ENCODE measurements at places on chromosomes 12 and 14.

GRCh38 chr14:22737052-22737451 is 29.4 kb upstream of the OXA1L start:
- DNase-seq = no peak

- DNase-seq = no peak
These were observed 39.9 kb downstream of the TMTC1 start for GRCh38 chr12:29743801-29744200.

DNA sequence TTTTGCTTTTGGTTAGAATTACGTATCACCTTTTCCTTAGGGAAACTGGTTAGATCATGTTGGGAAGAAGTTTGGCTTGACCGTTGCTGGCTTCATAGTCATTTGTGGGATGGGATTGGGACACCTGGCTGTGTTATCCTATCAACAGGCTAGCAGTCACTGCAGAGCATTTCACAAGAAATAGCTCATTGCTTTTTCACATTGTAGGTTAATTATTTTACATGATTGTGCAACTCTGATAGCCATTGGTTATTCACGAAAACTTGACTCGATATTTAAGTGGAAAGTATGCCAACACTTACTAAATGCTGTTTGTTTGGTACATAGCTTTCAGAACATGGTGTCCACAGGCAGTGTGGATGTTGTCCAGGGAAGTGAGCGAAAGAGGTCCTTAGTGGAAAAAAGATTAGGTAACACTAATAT is 89.4 kb downstream of the NKX2-1 start:
- no peak for DNase-seq

- DNase-seq = no peak
These were observed 18.6 kb upstream of the RIN3 start for GRCh38 chr14:92495027-92495426.

DNA sequence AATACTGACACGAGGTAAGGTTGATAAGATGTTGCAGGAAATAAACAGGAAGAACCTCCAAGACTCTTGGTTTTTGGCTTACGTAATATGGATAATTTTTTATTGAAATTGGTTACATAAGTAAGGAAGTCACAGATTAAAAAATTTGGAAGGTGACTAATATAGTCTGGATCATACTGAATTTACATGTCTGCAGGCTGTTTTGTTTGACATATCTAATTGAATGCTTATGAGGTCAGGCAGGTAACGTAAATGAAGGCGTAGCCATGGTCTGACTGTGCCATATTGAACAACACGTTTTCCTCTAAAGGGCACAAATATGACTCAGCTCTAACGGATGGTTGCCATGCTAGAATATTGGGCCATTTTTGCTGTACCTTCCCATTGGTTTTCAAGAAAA is 648.1 kb upstream of the NOVA1 start:
- DNase-seq = no peak

- DNase-seq = no peak
These were observed 82.6 kb downstream of the TAOK3 start for GRCh38 chr12:118290130-118290529.

DNA sequence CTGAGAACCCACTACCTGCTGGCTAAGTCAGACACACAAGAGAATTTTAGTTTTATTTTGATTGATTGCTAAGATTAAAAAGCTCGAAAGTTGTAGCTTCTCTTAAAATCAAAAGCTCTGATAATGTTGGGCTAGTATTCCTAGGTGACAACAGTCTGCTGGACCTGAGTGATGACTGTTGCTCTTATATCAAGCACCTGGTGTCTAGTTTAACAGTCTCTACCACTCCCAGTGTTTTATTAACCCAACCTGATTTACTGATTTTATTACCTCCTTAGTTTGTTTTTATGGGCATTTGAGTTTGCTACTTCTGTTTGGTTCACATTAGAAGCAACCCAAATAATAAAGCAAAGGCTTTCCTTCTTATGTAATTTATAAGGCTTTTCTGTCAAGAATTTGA is 41.8 kb downstream of the ATP6V1D start:
- DNase-seq = no peak

- no peak for DNase-seq
These were observed 339 bp downstream of the EDDM3B start for GRCh38 chr14:20768593-20768892.

GRCh38 chr14:45072126-45072525 is 11.8 kb upstream of the PRPF39 start:
- no peak for DNase-seq

DNA sequence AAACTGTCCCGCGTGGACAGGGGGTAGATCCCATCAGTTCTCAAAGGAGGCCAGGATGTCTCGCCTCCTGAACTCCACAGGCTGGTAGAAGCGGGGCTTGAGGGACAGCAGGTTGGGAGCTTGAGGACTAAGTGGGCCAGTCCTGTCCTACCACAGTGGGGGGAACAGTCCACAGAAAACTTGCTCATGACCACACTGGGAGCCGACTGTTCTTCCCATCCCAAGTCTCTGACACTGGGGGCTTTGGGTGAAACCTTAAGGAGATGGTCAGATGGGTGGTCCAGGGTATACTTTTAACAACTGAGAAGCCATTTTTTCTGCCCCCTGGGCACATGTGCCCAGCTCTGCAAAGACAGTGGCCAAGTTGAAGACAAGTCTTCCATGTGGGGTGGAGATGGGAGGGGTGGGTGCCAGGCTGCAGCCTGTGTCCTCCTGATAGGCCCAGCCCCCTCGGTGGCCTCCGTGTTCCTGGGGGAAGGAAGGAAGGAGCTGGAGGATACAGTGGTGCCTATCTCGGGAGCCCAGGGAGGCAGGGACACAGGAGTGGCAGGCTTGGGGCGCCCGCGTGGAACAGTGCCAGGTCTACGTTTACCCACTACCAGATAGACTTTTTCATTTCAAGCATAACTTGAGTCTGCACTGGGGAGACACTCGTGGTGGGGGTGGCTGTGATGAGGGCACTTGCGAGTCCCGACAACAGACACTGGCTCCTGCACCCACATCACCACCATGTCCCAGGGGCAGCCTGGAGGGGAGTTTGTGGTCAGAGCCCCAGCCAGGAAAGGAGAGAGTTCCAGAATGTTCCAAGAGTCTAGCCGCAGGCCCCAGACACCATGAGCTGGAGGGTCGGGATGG is 14.7 kb downstream of the RHOF start:
- no peak for DNase-seq

GRCh38 chr12:122856999-122857671 is 21.9 kb downstream of the HIP1R start:
- no peak for DNase-seq

DNA sequence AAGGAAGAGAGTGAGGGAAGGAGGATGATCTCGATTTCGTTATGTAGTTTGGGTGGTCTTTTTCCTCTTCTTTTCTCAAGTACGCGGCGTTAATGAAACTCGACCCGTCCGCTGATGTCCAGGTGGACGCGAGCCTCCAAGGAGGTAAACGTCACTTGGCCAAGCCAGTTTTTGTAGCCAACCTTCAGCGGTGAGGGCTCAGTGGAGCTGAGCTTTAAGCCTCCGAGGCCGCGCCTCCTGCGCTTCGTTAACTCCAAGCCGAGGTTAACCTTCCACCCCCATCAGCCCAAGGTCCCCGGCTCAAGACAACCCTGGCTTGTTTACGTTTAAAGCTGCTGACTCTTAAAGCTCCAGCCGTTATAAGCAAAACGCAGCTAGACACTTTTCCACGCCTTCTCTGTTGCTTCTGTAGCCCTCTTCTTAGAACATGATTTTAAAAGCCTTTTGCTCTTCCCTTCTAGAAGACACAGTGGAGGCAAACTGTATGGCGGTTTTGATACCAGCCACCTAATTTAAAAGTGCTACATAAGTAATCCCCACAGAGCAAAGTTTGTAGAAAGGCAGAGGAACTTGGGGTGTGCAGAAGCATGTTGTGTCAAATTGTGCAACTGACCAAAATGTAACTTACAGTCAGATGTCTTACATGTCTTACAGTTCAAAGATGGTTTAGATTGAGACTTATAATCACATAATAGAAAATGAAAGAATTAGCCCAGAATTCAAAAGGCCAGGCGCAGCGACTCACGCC is 923 bp upstream of the ITPR2 start:
- peak; percentile 6 for DNase-seq

DNA sequence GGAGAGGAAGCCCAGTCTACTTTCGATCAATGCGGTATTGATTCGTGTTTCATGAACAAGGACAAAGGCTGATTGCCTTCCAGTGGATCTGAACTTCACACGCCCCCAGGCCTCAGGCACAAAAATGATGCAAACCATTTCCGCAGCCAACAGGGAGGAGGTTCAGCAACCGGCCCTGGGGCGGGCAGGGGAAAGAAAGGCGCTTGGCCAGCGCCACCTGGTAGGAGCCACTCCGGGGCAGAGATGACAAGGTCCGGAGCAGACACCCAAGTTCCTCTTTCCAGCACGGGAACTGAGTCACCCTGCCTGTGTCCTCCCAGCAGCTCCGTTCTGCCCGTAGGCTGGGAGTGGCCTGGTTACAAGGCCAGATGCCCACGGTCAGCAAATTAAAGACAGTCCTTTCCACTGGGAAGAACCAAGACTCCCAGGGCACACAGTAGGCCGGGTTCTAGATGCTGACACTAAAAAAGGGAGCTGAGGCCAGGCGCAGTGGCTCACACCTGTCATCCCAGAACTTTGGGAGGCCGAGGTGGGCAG is 136.3 kb downstream of the SCARB1 start:
- DNase-seq = no peak

- no peak for DNase-seq
These were observed 583 bp upstream of the SDR39U1 start for GRCh38 chr14:24443053-24443665.

GRCh38 chr12:120317224-120318105 is 10.1 kb downstream of the PLA2G1B start:
- DNase-seq = peak; percentile 100

DNA sequence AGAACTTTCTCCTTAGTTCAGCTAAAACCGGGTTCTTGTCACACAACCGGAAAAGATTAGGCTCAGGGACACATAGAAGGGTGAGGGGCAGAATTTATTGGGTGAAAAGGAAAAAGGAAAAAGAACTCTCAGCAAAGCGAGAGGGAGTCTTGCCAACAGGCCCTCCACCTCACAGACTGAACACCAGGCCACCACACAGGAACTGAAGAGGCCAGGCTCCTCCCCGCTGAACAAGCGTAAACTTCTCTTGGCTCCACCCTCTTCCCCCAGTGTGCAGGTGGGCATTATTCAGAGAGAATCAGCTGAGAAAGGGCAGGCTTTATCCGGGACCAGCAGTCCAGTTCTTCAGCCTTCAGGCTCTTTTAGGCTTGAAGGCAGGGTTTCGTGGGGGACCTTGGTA is 125.6 kb upstream of the FGD4 start:
- DNase-seq = no peak

DNA sequence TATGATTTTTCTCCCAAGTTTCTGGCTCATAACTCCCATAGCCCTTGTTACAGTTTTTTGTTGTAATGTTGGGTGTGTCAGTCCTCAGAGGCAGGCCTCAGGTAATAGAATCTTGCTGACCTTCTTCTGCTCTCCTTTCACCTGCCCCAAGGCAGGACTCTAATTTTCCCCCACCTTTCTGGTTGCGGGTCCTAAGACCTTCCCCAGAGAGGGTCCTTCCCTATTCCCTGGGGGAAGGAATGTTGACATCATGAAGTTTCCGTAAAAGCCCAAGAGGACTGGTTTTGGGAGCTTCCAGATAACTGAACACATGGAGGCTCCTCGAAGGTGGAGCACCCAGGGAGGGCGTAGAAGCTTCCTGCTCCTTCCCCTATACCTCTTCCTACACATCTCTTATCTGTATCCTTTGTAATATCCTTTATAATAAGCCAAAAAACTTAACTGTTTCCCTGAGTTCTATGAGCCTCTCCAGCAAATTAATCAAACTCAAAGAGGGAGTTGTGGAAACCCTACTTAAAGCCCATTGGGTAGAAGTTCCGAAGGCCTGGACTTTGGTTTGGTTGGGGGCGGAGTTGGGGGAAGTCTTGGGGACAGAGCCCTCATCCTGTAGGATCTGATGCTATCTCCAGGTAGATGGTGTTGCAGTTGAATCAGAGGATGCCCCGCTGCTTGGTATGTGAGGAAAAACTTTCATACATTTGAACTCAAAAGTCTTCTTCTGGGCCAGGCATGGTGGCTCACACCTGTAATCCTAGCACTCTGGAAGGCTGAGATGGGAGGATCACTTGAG is 9.0 kb upstream of the TMED10 start:
- DNase-seq = no peak

DNA sequence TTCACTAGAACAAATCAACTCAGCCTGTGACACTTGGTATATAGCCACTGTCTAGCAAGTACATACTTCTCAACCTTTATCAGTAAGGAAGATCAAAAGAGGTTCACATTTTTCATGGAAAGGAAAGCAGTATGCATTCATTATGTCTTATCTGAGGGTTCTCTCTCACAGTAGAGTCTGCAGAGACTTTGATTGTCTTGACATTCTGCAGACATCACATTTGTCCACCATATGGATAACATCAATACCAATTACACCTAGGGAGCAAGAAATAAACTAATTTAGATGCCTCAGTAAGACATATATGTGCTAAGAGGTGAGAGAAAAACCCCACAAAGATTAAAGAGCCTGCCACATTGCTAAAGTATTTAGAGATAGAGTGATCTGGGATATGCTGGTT is 110.8 kb upstream of the SLC35F4 start:
- no peak for DNase-seq

- no peak for DNase-seq
These were observed 54.5 kb upstream of the VASH1 start for GRCh38 chr14:76706811-76707210.

DNA sequence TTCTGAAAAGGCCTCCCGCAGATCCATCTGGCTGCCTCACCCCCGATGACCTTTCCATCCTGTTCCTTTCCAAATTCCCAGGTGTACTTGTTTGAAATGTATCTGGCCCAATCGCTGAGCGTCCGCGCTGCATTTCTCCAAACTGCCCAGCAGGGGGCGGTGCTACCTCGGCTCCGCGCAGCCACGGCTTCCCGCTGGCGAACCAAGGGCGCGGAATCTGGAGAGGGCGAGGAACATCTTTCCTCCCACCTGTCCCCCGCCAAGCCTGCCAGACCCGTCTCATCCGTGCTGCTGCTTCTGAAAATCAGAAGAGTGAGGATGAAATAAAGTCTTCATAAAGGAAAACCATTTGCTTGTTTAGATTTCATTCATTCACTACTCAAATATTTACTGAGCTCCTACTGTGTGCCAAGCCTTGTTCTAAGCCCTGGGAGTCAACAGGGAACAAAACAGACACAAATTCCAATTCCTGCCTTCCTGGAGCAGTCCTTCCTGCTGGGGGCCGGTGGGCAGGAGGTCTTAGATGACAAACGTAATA is 16.8 kb upstream of the MYL2 start:
- peak; percentile 50 for DNase-seq

- DNase-seq = no peak
These were observed 1.5 kb downstream of the CORO1C start for GRCh38 chr12:108729612-108730364.

DNA sequence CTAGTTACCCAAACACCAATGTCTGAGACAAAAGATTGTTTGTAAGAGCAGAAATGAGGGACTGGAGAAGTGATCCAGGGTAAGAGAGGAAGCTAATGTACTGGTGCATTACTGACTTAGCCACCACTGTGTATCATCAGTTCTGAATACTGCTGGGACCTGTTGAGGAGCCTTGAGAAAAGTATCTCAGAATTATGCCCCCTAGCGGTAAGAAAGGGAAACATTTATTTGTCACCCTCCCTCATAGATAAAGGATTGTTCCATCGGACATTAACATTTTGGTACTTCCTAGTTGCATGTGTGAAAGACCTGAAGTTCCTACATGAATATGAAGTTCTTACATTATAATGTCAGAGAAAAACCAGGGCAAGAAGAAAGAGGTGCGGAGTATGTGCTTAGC is 612.5 kb downstream of the FSCB start:
- no peak for DNase-seq

- no peak for DNase-seq
These were observed 248.7 kb upstream of the PELI2 start for GRCh38 chr14:55869397-55870049.

- no peak for DNase-seq
These were observed 40.9 kb downstream of the BEST3 start for GRCh38 chr12:69658203-69658602.
